ENCODE measurements at places on chromosomes 12 and 14.

- DNase-seq: no peak
Observed at GRCh38 chr12:102043928-102044327, 17.9 kb downstream of the WASHC3 start.

DNA sequence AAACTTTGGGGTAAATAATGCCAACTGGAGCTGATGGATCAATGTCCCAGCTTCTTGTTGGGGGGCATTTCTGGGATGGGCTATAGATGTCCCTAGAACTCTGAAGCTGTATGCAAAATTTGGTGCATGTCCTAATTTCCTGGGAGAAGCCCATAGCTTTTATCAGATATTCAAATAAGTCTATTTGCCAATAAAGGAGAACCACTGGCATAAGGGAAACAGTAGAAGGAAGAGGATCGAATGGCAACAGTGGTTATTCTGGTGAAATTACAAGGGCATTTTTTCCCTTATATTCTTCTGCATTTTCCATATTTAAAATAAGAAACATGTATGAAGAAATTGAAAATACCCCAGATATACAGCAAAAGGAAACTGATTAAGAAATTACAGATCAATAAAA lies 34.2 kb downstream of the PSMA6 start:
- no peak for DNase-seq

- DNase-seq: no peak
Observed at GRCh38 chr14:68741839-68742470, 50.9 kb downstream of the ZFP36L1 start.

- DNase-seq: no peak
Observed at GRCh38 chr12:50018154-50018553, 7.1 kb downstream of the RACGAP1 start.

DNA sequence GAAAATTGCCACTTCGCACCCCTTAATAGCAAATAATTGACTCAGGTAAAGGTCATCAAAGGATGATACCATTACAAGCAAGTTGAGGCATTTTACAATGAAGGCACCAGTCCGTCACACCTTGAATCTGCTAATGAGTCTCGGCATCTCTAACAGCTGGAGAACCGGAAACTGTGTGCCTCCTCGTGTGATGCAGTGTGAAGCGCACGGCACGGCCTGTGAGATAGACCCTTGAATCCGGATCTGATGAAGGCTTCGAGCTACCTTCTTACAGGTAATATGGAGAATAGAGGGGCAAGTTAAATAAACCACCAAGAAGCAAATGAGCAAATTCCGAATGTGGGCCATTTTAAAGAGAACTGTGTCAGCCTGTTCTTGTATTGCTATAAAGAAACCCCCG lies 19.8 kb upstream of the TUBA1A start:
- DNase-seq: no peak

- no peak for DNase-seq
Observed at GRCh38 chr12:31603546-31604009, 12.6 kb upstream of the DENND5B start.

GRCh38 chr14:58048219-58048618 lies 103.8 kb downstream of the ARMH4 start:
- DNase-seq: no peak

DNA sequence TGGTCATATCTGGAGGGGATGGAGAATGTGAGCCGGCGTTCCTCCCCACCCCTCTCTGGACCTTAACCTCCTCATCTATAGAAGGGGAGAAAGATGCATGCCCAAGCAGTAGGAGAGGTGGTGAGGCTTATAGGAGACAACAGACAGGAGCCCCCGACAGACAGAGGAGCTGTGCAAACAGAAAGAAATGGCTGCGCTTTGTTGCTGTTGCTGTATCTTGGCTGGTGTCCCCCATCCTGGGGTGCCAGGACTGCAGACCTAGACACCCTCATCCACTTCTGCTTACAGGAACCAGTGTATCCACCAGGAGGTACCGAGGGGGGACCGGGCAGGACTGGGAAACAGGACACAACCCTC lies 397 bp downstream of the SERPINA1 start:
- DNase-seq: no peak

DNA sequence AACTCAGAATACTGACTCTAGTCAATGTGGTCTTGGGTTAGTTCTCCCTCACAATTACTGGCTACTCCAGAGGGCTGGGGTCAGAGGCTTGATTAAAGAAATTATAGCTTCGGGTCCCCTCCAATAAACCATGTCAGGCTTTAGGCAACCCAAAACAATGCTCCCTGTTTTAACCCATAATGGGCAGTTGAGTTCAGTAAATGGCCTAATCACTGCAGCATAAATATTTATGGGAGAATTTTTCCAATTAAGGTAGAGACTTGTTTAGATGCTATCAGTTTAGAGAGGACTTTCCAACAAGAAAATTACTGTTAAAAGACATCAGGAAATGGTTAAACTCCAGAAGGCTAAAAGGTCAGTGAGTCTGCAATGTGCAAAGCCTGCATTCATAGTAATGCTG lies 389.2 kb upstream of the PRICKLE1 start:
- no peak for DNase-seq

- DNase-seq: no peak
Observed at GRCh38 chr12:132335179-132335756, 5.9 kb upstream of the GALNT9 start.

- no peak for DNase-seq
Observed at GRCh38 chr14:32329690-32330285, 690 bp downstream of the AKAP6 start.

GRCh38 chr12:75960086-75960910 lies 71.3 kb downstream of the PHLDA1 start:
- DNase-seq: no peak

GRCh38 chr12:10406725-10407124 lies 2.8 kb downstream of the KLRC4 start:
- DNase-seq: no peak

- no peak for DNase-seq
Observed at GRCh38 chr12:27006797-27007467, 7.3 kb downstream of the TM7SF3 start.

GRCh38 chr12:116142936-116143898 lies 134.3 kb downstream of the MED13L start:
- no peak for DNase-seq

DNA sequence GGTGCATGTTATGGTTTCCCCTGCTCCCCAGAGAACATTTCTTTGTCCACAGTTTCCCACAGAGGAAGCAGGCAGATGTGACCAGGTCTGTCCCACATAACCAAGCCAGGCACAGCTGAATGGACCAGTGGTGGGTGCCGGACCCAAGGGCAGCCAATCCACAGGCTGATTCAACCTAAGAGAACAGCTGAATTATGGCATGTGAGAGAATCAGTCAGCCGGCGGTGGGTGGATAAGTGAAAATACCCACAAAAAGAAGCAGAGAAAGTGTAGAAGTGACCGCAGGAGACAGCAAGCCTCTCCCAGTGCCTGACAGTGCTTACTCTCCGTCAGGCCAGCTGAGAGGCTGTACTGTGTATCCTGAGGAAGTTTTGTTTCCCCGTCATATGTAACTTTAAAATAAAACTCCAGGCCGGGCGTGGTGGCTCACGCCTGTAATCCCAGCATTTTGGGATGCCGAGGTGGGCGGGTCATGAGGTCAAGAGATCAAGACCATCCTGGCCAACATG lies 14.9 kb downstream of the GPRC5D start:
- no peak for DNase-seq

DNA sequence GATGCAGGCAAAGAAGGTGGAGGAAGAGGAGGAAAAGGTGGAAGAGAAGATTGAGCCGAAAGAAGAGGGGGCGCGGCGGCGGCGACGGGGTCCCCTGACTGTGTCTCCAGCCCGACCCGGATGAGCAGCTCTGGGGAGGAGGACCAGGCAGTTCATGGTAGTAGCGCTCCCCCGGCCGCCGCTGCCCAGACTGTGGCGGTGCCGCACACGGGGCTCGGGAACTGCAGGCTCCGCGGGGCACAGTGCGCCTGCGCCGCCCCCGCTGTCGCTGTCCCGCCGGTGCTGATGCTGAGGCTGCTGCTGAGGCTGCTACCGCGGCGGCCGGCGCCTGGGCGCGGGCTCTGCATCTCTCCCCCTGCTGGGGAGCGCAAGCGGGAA lies at the start of gene KCNH5:
TSS of gene KCNH5 (minus strand) at position 225 of the 378 bp plus-strand sequence. CDS start 272 bp downstream, outside the sequence.
- no peak for DNase-seq

- DNase-seq: no peak
Observed at GRCh38 chr14:75487155-75487671, 35.1 kb upstream of the BATF start.

GRCh38 chr14:64696355-64696857 lies 7.8 kb upstream of the PLEKHG3 start:
- peak; percentile 37 for DNase-seq

DNA sequence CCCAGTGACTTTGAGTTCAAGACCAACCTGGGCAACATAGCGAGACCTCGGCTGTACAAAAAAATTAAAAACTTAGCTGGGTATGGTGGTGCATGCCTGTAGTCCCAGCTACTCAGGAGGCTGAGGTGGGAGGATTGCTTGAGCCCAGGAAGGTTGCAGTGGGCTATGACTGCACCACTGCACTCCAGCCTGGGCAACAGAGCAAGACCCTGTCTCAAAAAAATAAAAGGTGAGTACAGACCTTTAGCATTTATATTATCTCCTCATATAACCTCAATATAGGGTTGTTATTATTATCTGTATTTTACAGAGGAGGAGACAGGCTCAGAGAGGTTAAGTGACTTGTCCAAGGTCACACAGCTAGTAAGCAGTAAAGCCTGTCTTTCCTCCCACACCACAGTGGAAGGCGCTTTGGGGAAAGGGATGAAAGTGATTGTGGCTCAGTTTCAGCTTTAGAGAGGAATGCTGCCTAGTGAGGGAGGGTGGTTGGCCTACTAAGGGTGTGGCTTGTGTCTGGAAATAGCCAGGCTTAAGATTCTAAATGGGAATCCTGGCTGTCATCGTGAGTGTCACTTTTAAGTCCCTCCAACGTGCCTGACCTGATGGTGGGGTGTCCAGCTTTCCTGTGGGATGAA lies 7.2 kb downstream of the TPCN1 start:
- no peak for DNase-seq

Measured in T-cell (primary cell).